ENCODE measurements at places on chromosomes 11 and 22.

DNA sequence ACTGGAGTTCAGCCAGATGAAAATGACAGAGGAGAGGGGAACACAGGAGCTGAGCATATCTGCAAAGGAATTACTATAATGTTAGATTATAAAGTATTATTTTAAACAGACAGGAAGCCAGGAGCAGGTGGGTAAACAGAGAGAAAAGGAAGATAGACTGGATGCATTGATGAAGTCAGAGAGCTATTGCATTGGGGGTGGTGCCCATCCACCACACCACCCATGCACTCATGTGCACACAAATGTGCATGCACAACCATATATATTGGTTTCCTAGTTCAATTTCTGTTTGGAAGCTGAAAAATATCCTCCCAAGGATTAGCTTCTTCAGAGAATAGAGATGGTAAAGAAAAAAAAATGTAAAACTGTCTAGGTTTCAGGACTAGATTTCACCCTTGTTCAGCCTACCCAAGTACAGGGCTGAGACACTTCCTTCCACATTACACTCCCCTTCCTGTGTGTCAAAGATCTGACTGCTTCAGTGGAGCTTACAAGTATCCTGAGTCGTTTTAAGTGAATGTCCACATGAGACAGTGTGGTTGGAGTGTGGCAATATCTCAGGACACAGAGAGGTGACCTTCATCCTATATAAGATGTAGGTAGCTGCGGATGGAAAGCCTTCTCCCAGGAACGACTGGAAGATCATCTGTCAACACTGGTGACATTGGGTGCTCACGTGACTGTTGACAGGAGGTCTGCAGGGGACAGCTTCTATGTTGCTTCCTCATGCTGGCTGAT, 12.2 kb upstream of the SMPD1 start:
- no peak for DNase-seq

DNA sequence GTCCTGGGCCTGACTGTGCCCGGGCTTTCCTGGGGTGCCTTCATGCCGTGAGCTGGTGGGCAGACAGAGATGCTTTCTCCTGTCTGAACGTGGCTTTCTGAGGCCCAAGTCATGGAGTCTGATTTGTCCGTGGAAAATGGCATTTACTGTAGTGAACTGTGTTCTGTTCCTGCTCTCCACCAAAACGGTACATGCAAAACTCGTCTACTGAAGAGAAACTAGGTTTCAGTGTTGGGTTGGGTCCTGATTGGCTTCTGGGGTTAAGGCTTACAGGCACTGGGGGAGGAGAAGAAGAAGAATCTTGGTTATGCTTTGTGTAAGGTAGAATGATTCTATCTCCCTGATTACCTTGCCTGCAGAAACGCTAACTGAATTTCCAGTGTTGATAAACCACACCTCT, 541.7 kb downstream of the NTM start:
- no peak for DNase-seq

GRCh38 chr11:106632283-106632682, 386.0 kb downstream of the GUCY1A2 start:
- DNase-seq: no peak

DNA sequence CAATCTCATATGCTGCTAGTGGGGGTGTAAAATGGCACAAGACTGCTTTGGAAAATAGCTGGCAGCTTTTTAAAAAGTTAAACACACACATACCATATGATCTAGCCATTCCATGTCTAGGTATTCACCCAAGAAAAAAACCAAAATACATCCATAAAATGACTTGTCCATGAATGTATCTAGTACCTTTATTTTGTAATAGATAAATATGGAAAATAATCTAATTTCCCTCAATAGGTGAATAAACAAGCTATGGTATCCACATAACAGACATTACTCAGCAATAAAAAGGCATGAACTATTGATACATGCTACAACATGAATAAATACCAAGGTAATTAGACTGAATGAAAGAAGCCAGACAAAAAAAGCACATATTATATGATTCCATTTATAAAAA, 22.9 kb downstream of the RNF141 start:
- no peak for DNase-seq

GRCh38 chr11:84854498-84854880, 772.7 kb downstream of the DLG2 start:
- no peak for DNase-seq

GRCh38 chr11:96014217-96014616, 90.3 kb upstream of the MTMR2 start:
- DNase-seq: no peak

DNA sequence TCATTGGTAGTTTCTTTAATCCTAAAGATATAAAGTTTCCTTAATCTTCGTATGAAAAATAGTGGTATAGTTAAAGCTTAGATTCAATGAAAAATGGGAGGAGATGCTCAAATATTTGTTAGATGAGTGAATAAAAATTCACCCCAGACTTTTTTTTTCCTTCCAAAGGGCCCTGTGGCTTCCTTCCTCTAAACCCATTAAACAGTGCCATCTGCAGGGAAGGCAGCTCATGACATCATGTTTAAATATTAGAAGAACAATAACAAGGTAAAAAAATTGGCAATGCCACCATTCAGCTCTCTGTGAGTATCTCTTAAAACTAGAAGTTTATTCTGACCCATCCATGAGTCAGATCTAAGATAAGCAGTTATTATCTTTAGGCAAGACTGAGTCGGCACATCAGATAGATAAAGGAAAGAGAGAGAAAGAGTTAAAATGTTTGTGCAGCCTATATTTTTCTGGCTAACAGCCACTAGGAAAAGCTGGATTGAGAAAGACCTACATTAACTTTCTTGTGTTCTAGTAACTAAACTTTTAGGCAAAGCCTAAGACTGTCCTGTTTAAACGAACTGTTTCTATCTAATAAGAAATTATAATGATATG, 19.1 kb upstream of the OOSP1 start:
- DNase-seq: no peak

DNA sequence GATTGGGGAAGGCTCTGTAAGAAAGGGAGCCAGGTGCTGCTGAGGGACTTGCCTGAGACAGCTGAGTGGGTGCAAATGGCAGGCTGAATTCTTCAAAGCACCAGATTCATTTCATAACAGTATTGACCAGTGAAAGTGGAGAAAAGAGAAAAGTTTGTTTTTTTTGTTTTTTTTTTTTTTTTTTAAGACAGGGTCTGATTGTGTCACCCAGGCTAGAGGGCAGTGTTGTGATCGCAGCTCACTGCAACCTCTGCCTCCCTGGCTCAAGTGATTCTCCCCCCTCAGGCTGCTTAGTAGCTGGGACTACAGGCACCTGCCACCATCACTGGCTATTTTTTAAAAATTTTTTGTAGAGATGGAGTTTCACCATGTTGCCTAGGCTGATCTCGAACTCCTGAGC, 494.0 kb downstream of the MIAT start:
- no peak for DNase-seq

Data from anterior cingulate cortex (tissue), 58 donors.